Naive B cell (primary cell): ENCODE measurements at places on chromosomes 12 and 14. TPM values are rescaled to one million over a fixed set of nuclear protein-coding genes. Genes with fewer than 3 reads are reported as not detected.

Gene PAH
- polyA plus RNA-seq = not detected

Gene CYP46A1
- not detected for polyA plus RNA-seq

Gene AQP2
- polyA plus RNA-seq = not detected

Gene SLC15A5
- polyA plus RNA-seq = not detected

Gene GPX2
- not detected for polyA plus RNA-seq

Gene PRR4
- 4.9 TPM for polyA plus RNA-seq

Gene ISCA2
- polyA plus RNA-seq = 63.9 TPM

Gene PLEKHH1
- polyA plus RNA-seq = not detected

Gene RTL1
- not detected for polyA plus RNA-seq

Gene INSM2
- not detected for polyA plus RNA-seq

Gene MGST1
- not detected for polyA plus RNA-seq
